ENCODE measurements at places on chromosomes 4 and X.

GRCh38 chr4:173318648-173319211 is 15.4 kb downstream of the HMGB2 start:
- no peak for DNase-seq

DNA sequence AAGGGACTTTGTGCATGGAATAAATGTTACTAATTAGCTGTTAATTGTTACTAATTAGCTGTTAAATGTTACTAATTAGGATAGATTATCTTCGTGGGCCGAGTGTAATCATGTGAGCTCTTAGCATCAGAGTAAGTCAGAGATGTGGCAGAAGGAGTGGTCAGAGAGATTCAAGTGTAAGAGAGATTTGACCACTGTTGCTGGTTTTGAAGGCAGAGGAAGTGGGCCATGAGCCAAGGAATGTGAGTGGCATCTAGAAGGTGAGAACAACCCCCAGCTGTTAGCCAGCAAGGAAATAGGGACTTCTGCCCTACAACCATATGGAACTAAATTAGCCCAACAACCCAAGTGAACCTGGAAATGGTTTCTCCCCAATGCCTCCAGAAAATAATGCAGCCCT is 28.2 kb downstream of the ODAPH start:
- no peak for DNase-seq

DNA sequence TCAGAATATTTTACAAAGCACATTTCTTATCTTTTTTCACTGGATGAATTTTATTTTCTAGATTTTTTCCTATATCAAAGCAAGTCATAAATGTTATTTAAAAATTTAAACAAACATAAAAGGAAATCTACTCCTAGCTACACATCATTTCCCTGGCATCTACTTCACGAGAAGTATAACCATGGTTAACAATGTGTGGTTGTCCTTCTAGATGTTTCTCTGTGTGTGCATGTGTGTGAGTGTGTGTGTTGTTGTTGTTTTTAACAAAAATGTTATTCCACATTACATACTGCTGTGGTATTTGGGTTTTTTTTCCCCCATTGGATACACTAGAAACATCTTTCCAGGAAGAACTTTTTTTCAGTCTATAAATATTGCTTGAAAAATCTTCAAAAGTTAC is 103.1 kb downstream of the CHIC2 start:
- DNase-seq, result no peak

DNA sequence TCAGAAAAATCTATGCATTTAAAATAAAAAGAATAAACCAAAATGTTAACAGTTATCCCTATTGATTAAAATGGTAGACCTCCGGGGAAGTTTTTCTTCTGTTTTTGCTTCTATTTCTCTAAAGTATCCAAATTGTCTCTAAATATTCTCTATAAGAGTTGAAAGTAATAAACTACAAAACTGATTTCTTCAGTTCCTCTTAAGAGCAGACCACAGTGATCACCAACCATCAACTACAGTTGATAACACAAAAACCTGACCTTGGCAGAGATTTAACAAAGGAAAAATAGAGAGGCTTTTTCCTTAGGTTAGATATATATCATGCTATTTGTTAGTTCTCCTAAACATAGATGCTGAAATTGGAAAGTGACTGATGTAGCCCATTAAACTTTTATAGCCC is 27.3 kb downstream of the DDX60 start:
- DNase-seq, result no peak

DNA sequence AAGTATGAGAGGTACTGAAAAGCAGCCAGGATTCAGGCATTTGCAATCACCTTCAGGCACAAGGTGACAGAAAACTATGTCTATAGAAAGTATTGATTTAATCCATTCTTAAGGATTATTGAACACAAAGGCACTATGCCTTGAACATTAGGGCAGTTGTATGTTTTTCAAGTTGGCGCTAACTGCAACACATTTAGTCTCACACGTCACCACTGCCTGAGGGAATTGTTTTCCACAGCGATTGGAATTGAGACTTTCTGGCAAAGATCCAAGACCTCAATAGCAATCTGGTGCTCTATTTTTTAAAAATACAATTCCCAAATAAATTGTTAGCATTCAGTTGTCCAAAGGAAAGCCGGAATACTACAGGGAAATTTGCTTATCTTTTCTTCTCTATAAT is 52.7 kb upstream of the FTHL17 start:
- no peak for DNase-seq

DNA sequence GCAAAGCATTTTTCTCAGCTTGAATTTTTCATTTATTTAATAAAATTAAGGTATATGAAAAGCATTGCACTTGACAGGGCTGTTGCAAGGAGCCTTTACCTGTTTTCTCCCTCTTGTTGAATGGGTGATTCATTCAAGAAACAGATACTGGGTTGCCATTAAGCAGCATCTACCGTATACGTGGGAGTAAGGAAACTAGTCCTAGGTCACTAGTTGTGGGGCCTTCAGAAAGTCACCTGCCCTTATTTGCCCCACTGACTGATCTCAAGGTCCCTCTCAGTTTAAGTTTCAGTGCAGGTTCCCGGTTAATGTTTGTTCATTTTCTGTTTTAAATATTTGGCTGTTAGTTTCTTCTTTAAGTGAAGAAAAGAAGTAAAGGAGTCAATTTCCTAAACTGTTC is 34.0 kb downstream of the LHFPL1 start:
- DNase-seq, result no peak

- no peak for DNase-seq
These were observed 32.2 kb downstream of the CCNI start for GRCh38 chr4:77043507-77044136.

- no peak for DNase-seq
These were observed 34.0 kb upstream of the TSPAN5 start for GRCh38 chr4:98692411-98692810.

DNA sequence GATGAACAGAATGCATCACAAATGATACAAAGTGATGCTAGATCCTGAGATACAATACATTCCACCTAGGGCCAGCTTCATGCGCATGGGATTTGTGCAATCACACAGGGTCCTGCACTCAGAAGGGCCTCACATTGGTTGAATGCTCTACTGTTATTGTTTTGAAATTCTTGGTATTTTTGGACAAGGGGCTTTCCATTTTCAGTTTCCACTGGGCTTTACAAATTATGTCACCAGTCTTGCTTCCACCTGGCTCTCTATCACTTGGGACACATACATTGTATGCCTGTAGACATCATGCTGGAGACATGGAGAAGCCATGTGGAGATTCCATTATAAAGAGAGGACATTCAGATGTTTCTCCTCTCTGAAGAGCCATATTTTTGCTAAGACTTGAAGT is 155.8 kb downstream of the NAA11 start:
- no peak for DNase-seq

GRCh38 chr4:176883108-176883550 is 90.4 kb upstream of the VEGFC start:
- no peak for DNase-seq

GRCh38 chrX:132209527-132209926 is 9.7 kb downstream of the RAP2C start:
- no peak for DNase-seq

DNA sequence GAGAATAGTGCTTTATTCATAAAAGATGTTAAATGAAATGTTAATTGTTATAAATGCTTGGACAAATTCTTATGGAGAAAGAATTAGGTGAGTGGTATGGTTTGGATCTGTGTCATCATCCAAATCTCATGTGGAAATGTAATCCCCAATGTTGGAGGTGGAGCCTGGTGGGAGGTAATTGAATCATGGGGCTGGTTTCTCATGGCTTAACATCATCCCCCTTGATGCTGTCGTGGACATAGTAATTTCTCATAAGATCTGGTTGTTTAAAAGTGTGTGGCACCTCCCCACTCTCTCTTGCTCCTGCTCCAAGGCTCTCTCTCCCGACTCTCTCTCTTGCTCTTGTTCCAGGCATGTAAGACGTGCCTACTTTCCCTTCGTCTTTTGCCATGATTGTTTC is 22.5 kb downstream of the GYPE start:
- DNase-seq, result no peak

GRCh38 chrX:31500921-31501320 is 429.1 kb upstream of the FTHL17 start:
- no peak for DNase-seq

GRCh38 chr4:124833831-124834505 is 121.4 kb upstream of the ANKRD50 start:
- no peak for DNase-seq

DNA sequence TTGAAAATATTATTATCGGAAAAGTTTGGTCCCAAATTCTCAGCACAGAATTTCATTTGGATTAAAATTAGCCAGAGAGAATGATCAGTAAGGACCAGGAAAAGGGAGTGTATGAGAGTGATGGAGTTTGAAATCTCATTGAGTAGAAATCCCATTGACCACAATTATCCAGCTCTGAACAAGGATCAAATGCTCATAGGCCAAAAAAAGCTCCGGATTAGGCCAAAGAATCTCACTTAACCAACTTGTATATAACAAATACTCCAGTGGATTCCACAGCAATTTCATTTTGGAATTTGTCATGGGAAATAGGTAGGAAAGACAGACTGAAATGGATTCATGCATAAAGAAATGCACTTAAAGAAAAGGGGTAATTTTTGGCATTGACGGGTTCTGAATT is 83.9 kb upstream of the SORBS2 start:
- DNase-seq, result no peak

GRCh38 chrX:153633607-153634180 is 13.3 kb upstream of the DUSP9 start:
- DNase-seq, result no peak

- no peak for DNase-seq
These were observed 656.7 kb downstream of the IL1RAPL1 start for GRCh38 chrX:29243942-29244341.

GRCh38 chrX:38277136-38277535 is 50.2 kb downstream of the RPGR start:
- DNase-seq, result no peak

- no peak for DNase-seq
These were observed 1.3 kb upstream of the FAT4 start for GRCh38 chr4:125313497-125313896.

DNA sequence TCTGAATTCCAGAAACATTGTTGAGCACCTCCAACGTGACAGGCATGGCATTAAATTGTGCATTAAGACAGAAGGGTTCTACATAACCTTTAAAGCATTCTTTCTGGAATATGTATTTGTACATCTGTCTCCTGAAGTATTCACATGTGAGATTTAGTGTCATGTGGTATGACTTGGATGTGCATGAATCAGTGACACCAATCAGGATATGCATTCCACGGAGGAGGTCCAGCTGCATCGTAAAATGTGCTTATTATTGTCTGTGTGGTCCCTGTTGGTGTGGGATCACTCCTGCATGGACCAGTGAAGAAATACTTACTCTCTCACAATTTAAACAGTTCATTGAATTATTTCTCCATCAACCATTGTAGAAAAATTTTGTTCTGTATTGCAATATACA is 149.0 kb downstream of the MID1 start:
- DNase-seq, result no peak

GRCh38 chr4:93216646-93217045 is 611.9 kb upstream of the ATOH1 start:
- DNase-seq, result no peak

GRCh38 chr4:25667931-25668557 is 12.4 kb downstream of the SLC34A2 start:
- no peak for DNase-seq

DNA sequence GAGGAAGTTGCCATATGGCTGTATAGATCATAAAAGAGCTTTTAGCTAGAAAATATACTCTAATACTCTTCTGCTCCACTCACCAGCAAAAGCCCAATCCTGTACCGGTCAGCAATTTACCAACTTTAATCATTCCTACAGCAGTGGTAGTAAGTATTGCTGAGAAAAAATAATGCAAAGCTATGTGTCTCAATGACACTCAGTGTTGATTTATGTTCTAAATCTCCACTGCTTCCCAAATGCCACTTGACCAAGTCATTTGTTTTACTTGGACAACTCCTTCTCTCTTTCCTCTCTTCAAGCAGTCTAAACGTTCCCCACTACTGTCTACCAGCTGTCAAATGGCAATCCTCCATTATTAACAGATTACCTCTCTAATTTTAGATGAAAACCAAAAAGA is 201.8 kb upstream of the GK2 start:
- DNase-seq, result no peak

DNA sequence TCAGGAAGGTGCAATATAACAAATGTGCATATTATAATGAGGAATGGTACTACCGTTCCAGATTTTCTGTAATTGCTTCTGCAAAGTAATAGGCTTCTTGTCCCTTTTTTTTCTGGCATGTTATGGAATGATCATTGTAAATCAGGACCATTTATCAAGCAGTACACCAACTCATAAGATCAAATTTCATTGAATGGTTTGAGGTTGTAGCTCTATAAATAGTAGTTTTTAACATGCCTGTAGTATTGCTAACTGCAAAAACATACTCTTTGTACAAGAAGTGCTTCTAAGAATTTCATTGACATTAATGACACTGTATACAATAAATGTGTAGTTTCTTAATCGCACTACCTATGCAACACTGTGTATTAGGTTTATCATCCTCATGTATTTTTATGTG is 12.6 kb downstream of the IBSP start:
- no peak for DNase-seq

GRCh38 chr4:147596981-147597380 is 20.2 kb upstream of the TMEM184C start:
- DNase-seq, result no peak

GRCh38 chrX:108025954-108026600 is 18.8 kb upstream of the VSIG1 start:
- no peak for DNase-seq

- no peak for DNase-seq
These were observed 183.5 kb upstream of the GALNTL6 start for GRCh38 chr4:171629737-171630136.

- peak; percentile 51 for DNase-seq
These were observed 752 bp downstream of the SEPTIN11 start for GRCh38 chr4:76950052-76950955.

DNA sequence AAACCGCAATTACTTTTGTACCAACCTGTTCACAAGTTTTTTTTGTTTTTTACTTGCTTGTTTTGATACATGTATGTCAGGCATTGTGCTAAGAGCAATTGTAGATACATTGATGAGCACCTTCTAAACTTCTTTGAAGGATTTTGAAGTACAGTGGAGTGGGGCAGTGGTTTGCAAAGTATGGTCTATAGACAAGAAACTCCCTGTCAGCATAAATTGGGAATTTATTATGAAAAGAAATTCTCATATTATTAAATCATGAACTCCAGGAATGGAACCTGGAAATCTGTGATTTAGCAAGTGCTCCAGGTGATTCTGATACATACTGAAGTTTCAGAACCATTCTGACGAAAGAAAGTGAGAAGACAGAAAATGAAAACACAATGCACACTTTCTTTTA is 733.4 kb downstream of the C4orf33 start:
- no peak for DNase-seq

- no peak for DNase-seq
These were observed 4.5 kb downstream of the RPL10 start for GRCh38 chrX:154402622-154403127.

GRCh38 chr4:19650903-19651864 is 600.5 kb upstream of the SLIT2 start:
- DNase-seq, result no peak

GRCh38 chr4:88018466-88018865 is 11.0 kb downstream of the PKD2 start:
- DNase-seq, result no peak

DNA sequence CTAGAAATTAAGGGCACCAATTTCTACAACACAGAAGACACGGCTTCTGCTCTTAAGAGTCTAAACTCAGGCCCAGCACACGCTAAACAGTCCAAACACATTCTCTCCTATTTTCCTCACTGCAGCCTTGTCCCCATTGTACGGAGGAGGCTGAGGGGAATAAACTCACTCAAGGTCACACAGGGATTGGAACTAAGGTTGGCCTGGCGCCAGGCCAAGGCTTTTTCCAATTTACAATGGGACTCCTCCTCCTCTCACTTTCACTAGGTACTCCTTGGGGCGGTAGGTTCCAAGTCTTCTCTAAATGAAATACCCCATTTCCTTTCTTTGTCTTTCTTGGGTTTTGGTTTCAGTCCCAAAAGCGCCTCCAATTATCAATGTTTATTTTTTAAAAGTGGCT is 48.7 kb upstream of the CRMP1 start:
- no peak for DNase-seq

Measured in hypothalamus (tissue), 51 donors.